GM13976 (cell line): ENCODE measurements at places on chromosomes 5 and 9.
A peak's percentile ranks its signal among the peaks of the same experiment; 100 is the strongest.

GRCh38 chr5:33488558-33489355 lies 48.0 kb downstream of the TARS1 start:
- DNase-seq = no peak

DNA sequence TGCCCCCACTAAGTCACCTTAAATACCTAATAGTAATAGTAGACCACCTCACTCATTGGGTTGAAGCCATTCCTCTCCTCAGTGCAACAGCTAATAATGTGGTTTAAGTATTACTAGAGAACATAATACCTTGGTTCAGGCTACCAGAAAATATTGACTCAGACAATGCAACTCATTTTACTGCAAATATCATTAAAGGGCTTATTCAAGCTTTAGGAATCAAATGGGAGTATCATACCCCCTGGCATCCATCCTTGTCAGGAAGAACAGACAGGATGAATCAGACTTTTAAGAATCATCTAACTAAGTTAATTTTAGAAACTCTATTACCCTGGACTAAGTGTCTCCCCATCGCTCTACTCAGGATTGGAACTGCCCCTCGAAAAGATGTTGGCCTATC lies 6.8 kb upstream of the RNF180 start:
- DNase-seq = no peak

GRCh38 chr5:111271885-111272284 lies 47.7 kb downstream of the CAMK4 start:
- DNase-seq = no peak

- no peak for DNase-seq
Measured at GRCh38 chr5:16057277-16057676, 122.3 kb downstream of the MARCHF11 start.

- DNase-seq = no peak
Measured at GRCh38 chr9:93225417-93225816, 41.5 kb downstream of the WNK2 start.

DNA sequence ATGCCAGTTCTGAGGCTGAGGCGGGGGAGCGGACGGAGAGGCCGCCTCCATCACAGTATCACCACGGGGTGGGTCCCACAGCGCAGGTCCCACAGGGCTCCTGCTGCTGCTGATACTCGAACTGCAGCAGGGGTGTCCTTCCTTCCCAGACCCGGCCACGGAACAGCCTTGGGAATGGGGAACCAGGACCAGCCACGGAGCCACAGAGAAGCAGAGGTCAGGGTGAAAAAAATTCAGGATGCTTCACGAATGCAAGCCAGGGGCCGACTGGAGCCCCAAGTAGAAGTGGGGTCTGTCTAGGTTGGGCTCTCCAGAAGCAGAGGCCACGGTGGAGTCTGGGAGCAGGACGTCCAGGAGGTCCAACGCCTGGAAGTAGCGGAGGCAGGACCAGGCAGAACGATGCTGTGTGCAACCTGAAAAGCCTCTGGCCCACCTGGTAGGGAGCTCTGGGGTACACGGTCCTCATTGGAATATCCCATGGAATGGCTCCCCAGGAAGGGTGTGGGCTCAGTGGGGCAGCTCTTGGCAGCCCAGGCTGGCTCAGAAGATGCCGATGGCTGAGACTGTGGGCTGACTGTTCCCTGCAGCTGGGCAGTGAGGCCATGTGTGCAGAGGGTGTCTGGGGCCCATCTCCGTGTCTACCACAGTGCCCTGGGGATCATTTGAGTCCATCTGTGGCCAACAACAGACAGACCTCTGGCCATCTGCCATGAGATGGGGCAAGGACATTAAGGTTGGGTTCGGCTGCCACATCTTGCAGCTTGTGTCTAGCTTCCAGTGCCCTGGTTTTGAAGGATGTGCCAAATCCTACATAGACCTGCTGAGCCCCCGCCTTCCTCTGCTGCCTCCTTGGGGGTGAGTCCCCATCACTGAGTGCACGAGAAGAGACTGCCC lies 66.9 kb upstream of the FCN1 start:
- DNase-seq = no peak

- no peak for DNase-seq
Measured at GRCh38 chr5:130601-131131, 38.7 kb downstream of the PLEKHG4B start.

DNA sequence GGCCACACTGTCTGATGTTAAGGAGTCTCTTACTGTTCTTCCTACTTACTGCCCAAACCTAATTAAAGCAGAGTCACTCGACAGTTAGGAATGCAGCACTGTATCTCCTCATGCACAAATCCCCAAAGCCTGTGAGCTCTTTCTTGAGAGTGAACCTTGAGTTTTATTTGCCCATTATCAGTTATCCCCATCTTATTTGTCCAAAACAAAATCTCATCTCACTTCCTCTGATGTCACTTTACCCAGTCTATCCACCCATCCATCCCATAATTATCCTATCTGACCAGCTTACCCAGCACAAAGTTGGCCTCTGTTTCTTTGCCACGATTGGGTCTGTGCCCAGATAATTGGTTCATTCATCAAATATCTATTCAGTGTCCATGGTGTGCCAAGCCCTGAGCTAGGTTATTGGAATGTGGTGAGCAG lies 250.8 kb downstream of the SLIT3 start:
- no peak for DNase-seq

GRCh38 chr9:121768416-121769015 lies 117.1 kb downstream of the DAB2IP start:
- DNase-seq = no peak

DNA sequence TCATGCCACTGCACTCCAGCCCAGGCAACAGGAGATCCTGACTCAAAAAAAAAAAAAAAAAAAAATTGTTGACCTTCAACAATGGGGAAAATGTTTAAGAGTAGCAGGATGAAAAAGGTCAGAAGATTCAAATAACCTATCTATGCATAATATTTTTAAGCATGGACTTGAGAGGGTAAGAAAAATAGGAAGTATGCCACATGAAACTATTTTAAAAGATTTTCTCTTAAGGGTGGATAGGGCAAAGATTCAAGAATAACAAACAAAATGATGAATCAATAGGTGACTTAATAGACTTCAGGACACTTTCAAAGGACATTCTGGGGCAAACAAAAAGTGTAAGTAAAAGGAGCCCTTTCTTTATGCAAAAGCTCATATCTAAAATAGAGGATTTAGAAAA lies 3.2 kb downstream of the TEX48 start:
- no peak for DNase-seq

GRCh38 chr5:102654559-102655349 lies 100.4 kb upstream of the PAM start:
- DNase-seq = no peak

- no peak for DNase-seq
Measured at GRCh38 chr5:59645380-59645779, 248.1 kb downstream of the PDE4D start.

- DNase-seq = no peak
Measured at GRCh38 chr9:123616707-123617106, 260.7 kb downstream of the CRB2 start.

GRCh38 chr9:134357631-134358025 lies 31.4 kb downstream of the RXRA start:
- DNase-seq = no peak

- no peak for DNase-seq
Measured at GRCh38 chr9:133355881-133356357, 368 bp downstream of the SURF1 start.

DNA sequence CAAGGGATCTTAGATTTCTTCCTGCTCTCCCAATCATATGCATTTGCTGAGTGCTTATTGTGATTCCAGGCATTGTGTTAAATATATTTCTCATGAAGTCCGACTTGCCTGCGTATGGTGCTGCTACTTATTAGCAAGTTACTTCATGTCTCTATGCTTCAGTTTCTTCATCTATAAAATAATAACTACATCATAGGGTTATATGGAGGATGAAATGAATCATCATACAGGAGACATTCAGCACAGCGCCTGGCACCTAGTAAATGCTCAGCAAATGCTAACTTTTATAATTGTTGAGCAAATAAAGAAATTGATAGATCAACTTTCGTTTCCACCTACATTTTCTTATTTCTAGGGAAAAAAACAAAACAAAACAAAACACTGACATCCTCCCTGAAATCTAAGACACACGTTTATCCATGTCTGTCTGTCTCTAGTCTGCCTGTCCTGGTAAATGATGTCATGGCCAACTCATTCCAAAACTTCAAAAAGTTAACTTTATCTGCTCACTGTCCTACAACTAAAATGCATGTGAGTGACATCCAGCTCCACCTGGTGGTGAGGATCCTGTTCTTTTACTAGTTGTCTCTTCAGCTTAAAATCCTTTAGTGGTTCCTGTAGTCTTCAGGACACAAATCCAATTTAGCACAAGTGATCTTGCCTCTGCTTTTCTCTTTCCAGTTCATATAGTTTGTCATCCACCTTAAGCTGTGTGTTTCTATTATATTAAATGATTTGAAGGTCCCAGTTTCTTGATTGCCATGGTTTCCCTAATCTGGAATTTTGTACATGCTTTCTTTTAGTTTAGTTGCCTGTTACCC lies 27.7 kb downstream of the PPP3R2 start:
- peak; percentile 8 for DNase-seq

DNA sequence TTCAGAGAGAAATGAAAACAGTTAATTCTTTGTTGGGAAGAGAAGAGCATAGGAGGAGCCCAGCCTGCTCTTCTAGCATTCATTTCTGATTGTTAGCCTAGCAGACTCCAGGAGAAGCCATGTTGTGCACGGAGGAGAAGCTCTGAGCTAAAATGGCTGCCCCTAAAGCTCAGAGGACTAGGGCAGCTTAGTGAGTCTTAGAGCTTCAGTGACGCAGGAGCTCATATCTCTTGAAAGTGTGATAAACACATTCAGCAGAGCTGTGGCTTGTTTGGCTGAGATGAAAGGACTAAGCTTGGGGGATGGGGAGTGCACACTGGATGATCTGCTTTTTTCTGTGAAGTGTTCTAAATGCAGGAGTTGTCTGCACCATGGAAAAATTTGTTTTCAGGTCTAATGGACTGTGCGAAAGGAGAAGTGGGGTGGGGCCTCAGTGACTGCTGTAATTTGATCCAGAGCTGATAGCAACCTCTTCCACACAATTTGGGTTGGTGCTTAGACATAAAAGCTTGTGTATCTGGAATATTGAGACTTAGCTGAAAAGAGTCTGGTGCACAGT lies 58.5 kb downstream of the ZNF462 start:
- no peak for DNase-seq

- DNase-seq = no peak
Measured at GRCh38 chr5:58458743-58459145, 1.1 kb downstream of the PLK2 start.

GRCh38 chr5:158297002-158297527 lies 438.1 kb upstream of the CLINT1 start:
- DNase-seq = no peak

- DNase-seq = peak; percentile 14
Measured at GRCh38 chr5:135487839-135488514, 35.8 kb upstream of the TIFAB start.

GRCh38 chr5:84816746-84817547 lies 432.3 kb upstream of the EDIL3 start:
- no peak for DNase-seq

DNA sequence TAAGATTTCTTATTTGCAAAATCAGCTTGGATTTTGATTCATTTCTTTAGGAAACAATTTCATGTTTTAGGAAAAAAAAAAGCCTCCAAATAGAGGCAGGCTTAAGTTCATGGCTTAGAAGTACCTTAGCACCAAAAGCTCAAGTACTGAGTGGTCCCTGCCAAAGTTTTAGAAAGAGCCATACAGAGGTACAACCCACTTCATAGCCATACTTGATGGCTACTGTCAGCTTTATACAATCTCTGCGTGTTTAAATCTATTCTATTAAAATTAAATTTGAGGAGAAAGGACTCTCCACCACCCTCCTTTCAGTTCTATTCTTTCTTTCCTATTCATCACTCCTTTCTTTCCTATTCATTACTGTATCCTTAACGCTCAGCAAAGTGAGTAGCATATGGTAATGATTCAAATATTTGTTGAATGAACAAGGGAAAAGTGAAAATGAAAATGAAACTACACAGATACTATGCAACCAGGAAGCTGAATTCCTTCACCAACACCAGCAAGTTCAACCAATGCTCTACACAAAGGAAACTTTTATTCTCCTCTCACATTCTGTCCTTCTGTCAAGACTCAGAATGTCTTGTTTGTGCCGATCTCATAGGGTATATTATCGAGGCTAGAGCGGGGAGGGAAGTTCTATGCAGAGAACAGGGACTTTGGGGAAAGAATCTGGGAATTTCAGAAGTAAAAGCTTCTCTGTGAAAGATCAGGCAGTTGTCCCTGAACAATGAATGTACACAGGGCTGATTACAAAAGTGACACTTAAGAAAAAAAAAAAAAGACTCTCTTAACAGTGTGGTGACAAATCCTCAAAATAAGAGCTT lies 138.6 kb upstream of the SPEF2 start:
- DNase-seq = peak; percentile 11

DNA sequence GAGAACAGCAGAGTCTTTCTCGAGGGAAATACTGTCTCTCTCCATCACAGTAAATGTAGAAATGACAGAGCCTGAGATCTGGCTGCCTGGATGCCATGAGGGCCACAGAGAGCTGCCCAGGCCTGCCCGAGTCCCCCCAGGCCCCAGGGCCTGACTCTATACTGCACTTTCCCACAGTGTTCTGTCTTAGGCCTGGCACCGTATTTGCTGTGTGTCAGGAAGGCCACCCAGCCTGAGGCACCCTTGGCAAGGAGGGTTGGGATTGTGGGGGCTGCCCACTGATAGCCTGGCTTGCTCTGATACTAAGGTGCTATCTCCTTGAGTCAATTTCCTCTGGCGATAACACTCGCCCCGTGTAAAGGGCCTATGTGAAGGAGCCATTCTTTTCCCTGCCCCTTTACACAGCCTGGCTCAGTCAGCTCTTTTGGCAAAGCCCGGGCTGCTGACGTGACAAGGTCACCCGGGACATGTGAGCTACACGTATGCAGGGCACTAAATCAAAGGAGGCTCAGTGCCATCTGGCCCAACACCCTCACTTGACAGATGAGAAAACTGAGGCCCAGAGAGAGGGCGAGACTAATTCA lies 630.1 kb upstream of the KLF4 start:
- DNase-seq = no peak

DNA sequence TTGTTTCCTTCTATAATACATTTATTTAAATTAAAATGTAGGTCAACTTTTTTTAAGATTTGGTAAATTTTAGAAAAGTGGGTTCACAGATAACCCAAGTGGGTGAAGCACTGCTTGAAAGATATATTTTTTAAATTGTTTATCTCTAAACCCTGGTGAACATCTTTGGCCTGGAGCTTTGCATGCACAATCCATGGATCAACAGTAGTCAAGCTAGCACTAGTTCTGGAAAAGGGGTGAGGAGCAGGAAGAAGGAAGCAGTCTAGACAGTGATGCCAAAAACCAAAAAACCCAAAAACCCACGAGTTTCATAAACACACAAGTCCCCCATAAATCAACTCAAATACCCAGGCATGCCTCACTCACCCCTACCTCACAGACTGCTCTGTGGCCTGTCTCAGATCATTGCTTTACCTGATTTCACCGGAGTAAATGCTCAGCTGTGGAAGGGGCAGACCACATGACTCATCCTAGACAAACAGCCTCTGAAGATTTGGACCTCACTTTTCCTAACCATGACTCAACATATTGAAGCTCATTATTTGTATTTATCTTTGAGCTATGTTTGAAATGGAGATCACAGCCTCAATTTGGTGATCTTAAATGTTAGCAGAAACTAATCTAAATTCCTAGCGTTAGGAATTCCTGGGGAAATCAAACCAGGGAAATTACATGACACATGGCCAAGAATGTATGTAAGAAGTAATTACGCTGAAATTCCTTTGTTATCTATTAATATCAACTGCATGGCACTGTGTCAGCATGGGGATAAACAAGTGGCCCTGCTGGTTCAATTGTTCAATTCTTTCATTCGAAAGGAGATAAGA lies 149.6 kb downstream of the ZNF608 start:
- no peak for DNase-seq
